ENCODE measurements at places on chromosomes 6 and 20. TPM values are rescaled to one million over a fixed set of nuclear protein-coding genes. Genes with fewer than 3 reads are reported as not detected.

Gene AGPAT1
- 25.8 TPM for total RNA-seq

Gene C6orf118
- not detected for total RNA-seq

Gene WFDC10B
- not detected for total RNA-seq

Gene FOXF2
- 4.9 TPM for total RNA-seq

Gene C20orf141
- total RNA-seq, result not detected

Gene UQCC2
- 9.9 TPM for total RNA-seq

Gene CLPSL1
- 1.3 TPM for total RNA-seq

Gene DZANK1
- total RNA-seq, result 14.8 TPM

DNA sequence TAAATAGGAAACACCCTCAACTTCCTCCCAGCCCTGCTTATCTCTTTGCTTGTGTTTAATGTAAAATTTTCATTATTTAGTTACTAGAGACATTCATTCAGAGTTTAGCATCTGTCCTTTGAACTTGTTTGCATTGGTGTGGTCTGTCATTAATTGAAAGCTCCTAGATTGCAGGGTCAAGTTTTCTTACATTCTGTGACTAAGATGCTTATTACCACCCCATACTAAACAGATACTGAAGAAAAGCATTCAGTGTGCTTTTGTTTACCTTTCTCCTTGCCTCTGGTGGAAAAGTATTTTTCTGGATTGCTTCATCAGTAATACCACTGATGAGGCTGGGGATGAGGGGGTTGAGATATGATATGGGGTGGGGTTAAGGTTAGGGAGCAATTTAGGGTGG is 199.0 kb downstream of the SAMD5 start:
- no peak for DNase-seq
- H3K36me3 ChIP-seq, result no peaks in the 10 kb centered on the region
- H3K4me3 ChIP-seq, result no peak overlapping the region
- H3K27ac ChIP-seq, result no peak overlapping the region
- no peaks in the 10 kb centered on the region for H3K4me1 ChIP-seq
- no peaks in the 10 kb centered on the region for H3K27me3 ChIP-seq

DNA sequence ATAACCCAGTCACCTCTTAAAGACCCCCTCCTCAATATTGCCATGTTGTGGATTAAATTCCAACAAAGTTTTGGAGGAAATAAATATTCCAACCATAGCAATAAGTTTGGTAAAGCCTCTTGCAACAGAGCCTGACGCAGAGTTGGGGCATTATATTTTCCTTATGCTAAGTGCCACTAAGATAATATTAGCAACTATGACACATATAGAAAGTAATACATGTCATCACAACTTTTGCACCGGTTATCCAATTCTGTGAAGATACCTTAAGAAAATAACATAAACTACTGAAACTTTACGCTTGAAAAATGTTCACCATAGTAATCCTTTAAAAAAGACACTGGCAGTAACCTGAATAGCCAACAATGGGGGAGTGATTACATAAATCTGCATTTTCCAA is 52.2 kb upstream of the TRERF1 start:
- H3K27ac ChIP-seq, result no peak overlapping the region
- no peak overlapping the region for H3K4me3 ChIP-seq

DNA sequence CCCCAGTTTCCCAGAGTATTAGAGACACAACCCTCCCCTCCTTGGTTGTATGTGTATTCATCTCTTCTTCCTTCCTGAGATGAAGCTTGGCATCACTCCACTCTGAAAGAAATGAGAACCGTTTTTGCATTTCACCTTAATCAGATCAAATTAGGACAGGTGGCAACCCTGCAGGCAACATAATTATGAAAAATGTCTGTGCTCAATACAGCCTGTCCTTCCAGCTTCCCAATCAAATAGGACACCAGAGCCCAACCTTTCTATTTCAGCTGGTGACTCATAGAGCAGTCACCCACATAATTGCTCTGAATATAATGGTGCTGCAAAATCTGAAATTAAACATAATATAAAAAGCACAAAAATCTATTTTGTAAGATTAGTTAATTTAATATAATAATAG is 310.2 kb upstream of the AGPAT4 start:
- H3K27ac ChIP-seq, result no peak overlapping the region
- H3K27me3 ChIP-seq, result no peaks in the 10 kb centered on the region
- no peaks in the 10 kb centered on the region for H3K4me1 ChIP-seq
- no peak overlapping the region for H3K4me3 ChIP-seq
- DNase-seq, result no peak

GRCh38 chr6:21707524-21708319 is 114.2 kb downstream of the SOX4 start:
- no peak overlapping the region for H3K27ac ChIP-seq
- no peaks in the 10 kb centered on the region for H3K27me3 ChIP-seq
- DNase-seq, result no peak
- no peaks in the 10 kb centered on the region for H3K36me3 ChIP-seq

GRCh38 chr20:19779634-19780033 is 21.6 kb downstream of the RIN2 start:
- DNase-seq, result no peak
- H3K27ac ChIP-seq, result peak overlapping the region; percentile 33
- no peak overlapping the region for H3K4me3 ChIP-seq
- H3K36me3 ChIP-seq, result no peaks in the 10 kb centered on the region
- no peaks in the 10 kb centered on the region for H3K27me3 ChIP-seq

DNA sequence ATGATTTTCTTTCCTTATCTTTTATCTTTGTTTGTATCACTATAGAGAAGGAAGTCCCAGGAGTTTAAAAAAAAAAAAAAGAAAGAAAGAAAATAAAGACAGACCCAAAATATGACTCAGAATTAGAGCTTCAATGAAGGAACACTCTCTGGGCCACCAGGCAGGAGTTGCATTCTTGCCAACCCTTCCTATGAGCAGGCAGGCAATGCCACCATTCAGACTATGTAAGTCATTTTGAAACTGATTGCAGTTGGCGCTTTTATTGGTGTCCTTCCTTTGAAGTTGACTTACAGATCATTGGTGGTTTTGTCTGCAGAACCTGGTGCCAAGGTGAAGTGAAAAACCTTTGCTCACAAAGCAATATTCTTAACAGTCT is 50.3 kb downstream of the MYB start:
- no peak overlapping the region for H3K27ac ChIP-seq
- H3K4me3 ChIP-seq, result no peak overlapping the region
- H3K36me3 ChIP-seq, result no peaks in the 10 kb centered on the region
- H3K4me1 ChIP-seq, result no peaks in the 10 kb centered on the region

- peak overlapping the region; percentile 89 for H3K27ac ChIP-seq
- DNase-seq, result no peak
- H3K4me3 ChIP-seq, result peak overlapping the region; percentile 90
- H3K36me3 ChIP-seq, result peaks cover 4% of the 10 kb centered on the region
- H3K27me3 ChIP-seq, result no peaks in the 10 kb centered on the region
Observed at GRCh38 chr6:35469751-35470662, 1.8 kb downstream of the RPL10A start.

- H3K27me3 ChIP-seq, result no peaks in the 10 kb centered on the region
- DNase-seq, result no peak
- no peak overlapping the region for H3K27ac ChIP-seq
- H3K4me1 ChIP-seq, result no peaks in the 10 kb centered on the region
- H3K36me3 ChIP-seq, result no peaks in the 10 kb centered on the region
Observed at GRCh38 chr6:78599526-78599925, 267.8 kb upstream of the IRAK1BP1 start.

GRCh38 chr20:22590662-22591061 is 6.3 kb upstream of the FOXA2 start:
- DNase-seq, result no peak
- no peaks in the 10 kb centered on the region for H3K4me1 ChIP-seq

- no peak overlapping the region for H3K4me3 ChIP-seq
- no peak for DNase-seq
- no peaks in the 10 kb centered on the region for H3K27me3 ChIP-seq
- no peaks in the 10 kb centered on the region for H3K36me3 ChIP-seq
- no peaks in the 10 kb centered on the region for H3K4me1 ChIP-seq
Observed at GRCh38 chr6:31767096-31767645, 4.7 kb downstream of the SAPCD1 start.

- no peaks in the 10 kb centered on the region for H3K27me3 ChIP-seq
- H3K27ac ChIP-seq, result no peak overlapping the region
- DNase-seq, result no peak
- no peaks in the 10 kb centered on the region for H3K4me1 ChIP-seq
Observed at GRCh38 chr6:156193381-156193780, 583.8 kb upstream of the ARID1B start.

GRCh38 chr6:146860583-146860982 is 261.8 kb downstream of the ADGB start:
- H3K4me3 ChIP-seq, result no peak overlapping the region
- no peaks in the 10 kb centered on the region for H3K36me3 ChIP-seq
- no peaks in the 10 kb centered on the region for H3K4me1 ChIP-seq

DNA sequence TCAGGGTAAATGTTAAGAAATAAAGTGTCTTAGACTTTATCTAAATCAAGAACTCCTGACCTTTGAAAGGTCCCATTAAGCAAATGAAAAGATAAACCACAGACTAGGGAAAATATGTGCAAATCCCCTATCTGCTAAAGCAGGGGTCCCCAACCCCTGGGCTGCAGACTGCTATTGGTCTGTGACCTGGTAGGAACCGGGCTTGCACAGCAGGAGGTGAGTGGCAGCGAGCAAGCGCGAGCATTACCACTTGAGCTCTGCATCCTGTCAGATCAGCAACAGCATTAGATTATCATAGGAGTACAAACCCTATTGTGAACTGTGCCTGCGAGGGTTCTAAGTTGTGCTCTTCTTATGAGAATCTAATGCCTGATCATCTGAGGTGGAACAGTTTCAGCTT is 42.4 kb downstream of the LCA5 start:
- no peak overlapping the region for H3K4me3 ChIP-seq
- DNase-seq, result no peak
- no peaks in the 10 kb centered on the region for H3K36me3 ChIP-seq
- H3K4me1 ChIP-seq, result no peaks in the 10 kb centered on the region
- no peak overlapping the region for H3K27ac ChIP-seq

DNA sequence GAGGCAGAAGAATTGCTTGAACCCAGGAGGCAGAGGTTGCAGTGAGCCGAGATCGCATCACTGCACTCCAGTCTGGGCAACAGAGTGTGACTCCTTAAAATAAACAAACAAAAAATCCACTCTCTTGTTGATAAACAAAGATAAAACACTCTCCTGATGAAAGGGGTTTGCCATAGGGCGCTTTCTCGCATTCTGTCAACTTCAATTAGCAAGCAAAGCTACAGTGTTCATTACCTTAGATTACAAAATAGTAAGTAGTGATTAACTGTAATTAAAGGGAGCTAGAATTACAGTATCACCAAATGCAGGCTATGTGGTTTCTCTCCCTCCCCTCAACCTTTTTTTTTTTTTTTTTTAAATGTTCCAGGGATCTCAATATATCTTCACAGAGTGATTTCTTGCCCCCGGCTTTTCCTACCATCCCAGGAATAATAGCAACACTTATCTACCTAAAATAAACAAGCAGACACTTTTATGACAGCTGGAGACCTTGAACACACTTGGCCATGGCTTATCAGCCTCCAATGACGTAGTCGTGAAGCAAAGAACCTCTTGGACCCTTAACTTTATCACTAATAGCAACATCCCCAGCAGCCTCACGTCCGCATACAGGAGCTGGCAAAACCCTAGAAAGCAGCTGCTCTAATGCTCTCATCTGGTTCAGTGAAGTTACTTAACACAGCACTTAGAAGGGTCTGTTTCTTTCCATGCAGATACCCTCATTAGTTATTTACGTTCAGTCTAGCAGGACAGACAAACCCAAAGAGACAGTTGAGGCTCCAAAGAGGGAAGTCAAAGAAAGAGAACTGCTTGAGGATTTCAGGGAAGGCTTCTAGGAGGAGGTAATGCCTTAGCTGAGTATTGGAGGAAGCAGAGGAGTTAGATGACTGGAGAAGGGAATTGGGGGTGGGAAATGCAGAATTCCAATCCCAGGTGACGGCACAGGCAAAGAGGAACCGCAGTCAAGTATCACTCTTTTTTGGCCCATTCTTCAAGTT is 37.9 kb upstream of the NEDD9 start:
- H3K4me3 ChIP-seq, result no peak overlapping the region
- H3K27ac ChIP-seq, result no peak overlapping the region
- H3K27me3 ChIP-seq, result no peaks in the 10 kb centered on the region

All from breast epithelium (tissue), 4 donors.